COR-L47 (cell line): ENCODE measurements at places on chromosomes 7 and 10.

- DNase-seq = no peak
These were observed 31.1 kb upstream of the HIBADH start for GRCh38 chr7:27693794-27694193.

DNA sequence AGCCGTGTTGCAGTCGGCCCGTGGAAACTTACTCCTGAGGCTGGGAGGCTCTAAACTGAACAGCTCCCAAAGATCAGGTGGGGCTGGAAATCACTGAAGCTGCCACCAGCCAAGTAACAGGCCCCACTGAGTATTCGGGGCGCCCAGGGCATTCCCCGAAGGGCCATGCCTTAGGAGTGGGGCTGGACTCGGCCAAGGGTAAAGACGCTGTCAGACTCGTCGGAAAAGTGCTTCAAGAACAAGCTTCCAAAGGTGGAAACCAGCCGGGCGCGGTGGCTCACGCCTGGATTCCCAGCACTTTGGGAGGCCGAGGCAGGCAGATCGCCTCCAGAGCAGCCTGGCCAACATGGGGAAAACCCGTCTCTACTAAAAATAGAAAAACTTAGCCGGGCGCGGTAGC, 102.8 kb downstream of the GALNT11 start:
- DNase-seq = no peak

GRCh38 chr10:86344714-86345161, 21.9 kb downstream of the GRID1 start:
- DNase-seq = peak; percentile 59

- DNase-seq = no peak
These were observed 82.9 kb downstream of the OTUD1 start for GRCh38 chr10:23521735-23522134.

DNA sequence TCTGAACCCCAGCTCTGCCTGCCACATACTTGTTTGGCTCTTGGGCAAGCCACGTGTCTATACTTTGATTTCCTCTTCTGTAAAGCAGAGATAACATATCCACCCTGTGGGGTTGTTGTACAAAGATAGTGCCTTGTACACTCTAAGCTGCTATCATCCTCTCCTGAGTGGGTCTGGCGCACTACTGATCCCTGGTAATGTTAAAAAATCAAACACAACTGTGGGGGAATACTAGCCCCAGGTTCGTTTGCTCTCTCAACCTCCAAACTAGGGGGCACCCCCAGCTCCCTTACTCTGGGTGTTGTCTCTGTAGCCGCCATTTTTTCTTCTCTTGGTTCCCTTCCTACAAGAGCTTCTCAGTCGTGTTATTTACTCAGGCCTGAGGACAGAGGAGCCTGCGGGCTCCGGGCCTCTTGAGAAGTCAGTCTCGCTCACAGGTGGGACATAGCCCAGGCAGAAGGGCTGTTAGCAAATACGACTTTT, 1.0 kb downstream of the POLM start:
- DNase-seq = no peak

DNA sequence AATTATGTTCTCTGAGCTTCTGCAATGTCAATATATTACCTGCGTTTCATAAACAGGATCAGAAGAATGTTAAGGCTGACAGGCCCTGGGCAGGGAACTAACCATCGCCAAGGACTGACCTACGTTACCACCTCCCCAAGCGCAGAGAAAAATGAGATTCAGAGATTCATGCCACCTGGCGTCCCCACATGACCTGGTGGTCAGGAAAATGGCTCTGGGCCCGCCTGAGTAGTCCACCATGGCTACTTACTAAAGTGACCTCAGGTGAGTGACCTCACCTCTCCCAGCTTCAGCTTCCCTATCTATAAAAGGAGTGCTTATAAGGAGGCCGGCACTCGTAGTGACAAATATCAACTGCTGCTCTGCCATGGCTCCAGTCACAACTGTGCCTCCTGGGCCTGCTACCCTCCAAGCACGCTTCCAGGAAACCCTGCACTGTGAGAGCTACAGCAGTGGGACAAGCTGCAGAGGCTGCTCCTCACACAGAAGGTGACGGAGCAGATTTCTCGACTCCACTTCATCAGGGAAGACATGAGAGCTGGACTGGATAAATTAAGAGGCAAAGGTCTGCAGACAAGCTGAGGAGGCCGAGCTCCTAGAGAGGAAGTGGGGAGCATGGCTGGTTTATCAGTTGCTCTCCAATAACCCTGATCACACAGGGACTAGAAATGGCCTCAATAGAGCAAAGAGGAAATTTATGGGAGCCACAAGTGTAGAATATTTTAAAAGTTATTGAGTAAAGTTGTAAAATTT, 103.0 kb downstream of the RNF216 start:
- no peak for DNase-seq

DNA sequence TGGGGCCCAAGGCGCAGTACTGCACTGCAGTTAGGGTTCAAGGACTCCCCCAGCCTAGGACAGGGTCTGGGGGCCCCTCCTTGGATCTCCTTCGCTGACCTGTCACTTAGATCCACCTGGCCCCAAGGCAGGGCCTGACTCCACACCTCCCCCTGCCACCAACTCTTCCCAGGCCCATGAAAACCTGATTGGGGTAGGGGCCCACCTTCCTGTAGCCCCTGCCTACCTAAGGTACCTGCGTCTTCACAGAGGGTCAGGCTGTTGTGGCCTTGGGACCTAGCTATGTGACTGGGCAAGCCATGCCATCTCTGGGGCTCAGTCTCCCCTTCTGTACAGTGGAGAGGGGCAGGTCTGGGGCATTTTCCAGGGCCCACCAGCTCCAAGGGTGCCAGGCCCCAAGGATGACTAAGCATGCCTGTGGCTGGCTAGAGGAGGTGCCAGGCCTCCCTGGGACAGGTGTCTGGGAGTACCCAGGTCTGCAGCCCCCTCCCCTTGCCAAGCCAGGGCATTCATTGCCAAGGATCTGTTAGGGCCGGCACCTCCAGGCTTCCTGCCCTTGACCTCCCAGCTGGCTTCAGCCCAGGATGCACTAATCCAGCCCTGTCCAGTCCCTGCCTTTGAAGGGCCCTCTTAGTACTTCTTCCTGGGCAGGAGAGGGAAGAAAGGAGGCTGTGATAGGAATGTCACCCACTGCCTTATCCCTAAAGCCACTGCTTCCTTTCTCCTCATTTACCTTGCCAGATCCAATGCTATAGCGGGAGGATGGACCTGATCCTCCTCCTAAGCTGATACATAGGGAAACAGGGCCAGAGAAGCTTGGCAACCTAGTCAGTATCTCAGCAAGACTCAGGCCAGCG, 1.3 kb downstream of the LIMK1 start:
- no peak for DNase-seq

DNA sequence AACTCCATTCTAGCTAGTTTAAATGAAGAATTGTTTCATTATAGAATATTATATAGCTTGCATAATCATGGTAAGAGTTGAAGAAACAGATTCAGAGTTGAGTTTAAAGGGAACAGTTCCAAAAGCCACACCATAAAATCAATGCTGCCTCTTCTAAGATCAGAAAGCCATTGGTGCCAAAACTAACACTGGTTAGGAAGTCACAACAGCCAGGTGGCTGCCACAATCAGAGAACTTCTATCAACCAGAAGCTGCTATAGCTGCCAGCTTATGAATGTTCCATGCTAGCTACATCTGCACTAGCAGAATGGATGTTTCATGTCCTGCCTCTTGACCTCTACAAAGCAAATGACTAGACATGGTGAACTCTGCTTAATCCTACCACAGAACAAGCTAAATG, 583.1 kb upstream of the LRRN3 start:
- peak; percentile 49 for DNase-seq

GRCh38 chr7:98877692-98878364, 504 bp upstream of the TRRAP start:
- no peak for DNase-seq

- DNase-seq = no peak
These were observed 31.3 kb downstream of the TMEM270 start for GRCh38 chr7:73892003-73892999.

GRCh38 chr7:105916603-105917002, 40.2 kb upstream of the ATXN7L1 start:
- DNase-seq = no peak

- no peak for DNase-seq
These were observed 26.6 kb downstream of the DGKI start for GRCh38 chr7:137820156-137820555.

DNA sequence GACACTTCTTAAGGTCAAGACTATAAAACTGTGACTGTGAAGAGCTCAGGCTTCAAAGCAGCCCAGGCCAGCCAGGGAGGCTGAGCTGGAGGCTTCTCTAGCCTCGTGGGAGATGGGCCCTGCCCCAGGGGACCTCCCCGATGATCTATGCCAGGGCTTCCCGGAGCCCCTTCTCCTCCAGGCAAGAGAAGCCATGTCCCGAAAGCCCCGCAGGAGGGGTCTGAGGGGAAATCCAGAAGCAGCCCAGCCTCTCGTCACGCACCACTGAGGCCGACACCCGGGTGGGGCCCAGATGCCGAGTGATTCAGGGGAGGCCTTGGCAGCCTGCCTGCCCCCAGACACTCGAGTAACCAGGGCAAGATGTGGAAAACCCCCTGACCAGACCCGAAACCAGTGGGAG, 63.7 kb downstream of the PROSER2 start:
- DNase-seq = no peak

DNA sequence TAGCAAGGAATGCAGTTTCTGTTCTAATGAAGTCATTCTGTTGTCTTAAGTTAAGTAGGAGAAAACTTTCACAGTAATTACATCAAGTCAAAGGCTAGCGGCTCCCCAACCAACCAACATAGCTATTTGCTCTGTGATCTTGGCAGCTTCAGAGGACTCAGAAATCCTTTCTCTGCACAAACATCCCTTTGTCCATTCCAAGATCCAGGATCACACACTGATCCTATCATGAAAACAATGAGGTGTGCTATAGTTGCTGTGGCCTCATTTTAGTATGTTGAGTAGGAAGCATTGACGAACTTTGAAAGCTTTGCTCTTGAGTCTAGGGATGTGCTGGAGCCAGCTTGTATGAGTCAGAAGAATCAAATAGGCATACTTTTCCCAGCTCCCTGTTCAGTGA, 218.2 kb upstream of the PRSS58 start:
- no peak for DNase-seq
